EH (cell line): ENCODE measurements at places on chromosomes 6 and 20.
A peak's percentile ranks its signal among the peaks of the same experiment; 100 is the strongest.

DNA sequence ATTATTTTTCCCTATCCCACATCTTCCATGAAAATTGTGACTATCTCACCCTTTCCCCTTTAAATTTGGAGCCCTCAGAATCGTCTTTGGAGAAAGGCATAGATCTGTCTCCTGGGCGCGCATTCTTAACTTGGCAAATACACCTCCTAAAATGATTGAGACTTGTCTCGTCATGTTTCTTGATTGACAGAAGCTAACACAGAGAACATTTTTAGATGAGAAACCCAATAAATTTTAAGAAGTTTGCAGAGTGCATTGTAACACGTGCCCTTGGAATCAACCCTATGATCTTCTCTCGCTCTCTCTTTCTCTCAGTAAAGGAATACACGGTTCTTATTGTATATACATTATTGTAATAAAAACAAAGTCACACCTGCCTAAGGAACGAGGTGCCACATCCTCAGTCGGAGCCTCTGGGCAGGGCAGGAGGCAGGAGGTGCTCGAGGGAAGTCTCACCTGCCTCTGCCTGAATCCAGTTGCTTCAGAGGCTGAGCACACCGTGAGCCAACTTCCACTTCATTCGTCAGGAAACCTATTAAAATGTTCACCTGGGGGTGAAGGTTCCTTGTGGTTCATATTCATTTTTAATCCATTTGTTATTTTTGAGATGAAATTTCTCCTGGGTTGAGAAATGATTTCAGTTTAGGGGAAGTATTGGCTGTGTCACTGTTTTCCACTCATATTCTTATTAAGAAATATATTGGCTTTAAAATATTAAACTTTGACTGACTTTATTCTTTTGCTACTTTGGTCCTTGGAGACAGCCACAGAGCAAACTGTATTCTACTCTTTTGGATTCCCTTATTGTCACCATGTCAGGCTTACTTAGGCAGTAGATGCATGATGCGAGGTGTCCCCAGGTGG lies 90.5 kb upstream of the THBS2 start:
- no peak for DNase-seq

DNA sequence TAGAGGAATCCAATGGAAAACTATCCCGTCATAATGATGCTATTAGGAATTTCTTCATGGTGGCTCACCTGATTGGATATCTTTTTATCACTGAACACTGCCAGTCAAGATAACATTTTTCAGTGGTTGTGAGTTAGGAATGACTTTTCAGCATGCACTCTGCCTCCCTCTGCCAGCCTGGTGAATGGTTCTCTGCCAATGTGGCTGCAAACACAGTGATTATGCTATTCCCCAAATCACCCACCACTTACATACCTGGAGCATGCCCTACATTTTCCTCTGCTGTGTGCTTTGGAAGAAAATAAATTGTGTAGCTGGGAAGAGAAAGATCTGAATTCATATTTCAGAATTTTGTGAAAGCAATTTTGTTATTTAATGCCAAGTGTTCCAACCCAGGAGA lies 102.6 kb upstream of the LAMP5 start:
- DNase-seq: no peak

DNA sequence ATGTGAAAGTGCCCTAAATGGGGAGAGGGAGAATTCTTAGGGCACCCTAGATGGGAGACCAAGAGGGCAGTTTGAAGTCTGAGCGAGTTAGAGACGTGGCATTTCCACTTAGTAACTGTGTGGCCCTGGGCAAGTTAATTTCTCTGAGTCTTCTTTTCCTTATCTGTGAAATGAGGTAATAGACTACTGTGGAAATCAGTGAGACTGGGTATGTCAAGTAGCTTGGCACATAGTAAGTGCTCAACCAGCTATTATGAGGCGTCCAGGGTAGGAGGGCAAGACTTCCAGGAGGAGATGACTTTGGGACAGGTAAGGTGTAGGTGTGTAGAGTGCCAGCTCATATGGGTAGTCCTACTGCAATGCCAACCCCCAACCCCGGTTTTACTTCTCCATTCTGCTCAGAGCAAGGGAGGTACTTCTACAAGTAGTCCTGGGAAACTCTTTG lies 770 bp downstream of the KIF3B start:
- DNase-seq: peak; percentile 16

DNA sequence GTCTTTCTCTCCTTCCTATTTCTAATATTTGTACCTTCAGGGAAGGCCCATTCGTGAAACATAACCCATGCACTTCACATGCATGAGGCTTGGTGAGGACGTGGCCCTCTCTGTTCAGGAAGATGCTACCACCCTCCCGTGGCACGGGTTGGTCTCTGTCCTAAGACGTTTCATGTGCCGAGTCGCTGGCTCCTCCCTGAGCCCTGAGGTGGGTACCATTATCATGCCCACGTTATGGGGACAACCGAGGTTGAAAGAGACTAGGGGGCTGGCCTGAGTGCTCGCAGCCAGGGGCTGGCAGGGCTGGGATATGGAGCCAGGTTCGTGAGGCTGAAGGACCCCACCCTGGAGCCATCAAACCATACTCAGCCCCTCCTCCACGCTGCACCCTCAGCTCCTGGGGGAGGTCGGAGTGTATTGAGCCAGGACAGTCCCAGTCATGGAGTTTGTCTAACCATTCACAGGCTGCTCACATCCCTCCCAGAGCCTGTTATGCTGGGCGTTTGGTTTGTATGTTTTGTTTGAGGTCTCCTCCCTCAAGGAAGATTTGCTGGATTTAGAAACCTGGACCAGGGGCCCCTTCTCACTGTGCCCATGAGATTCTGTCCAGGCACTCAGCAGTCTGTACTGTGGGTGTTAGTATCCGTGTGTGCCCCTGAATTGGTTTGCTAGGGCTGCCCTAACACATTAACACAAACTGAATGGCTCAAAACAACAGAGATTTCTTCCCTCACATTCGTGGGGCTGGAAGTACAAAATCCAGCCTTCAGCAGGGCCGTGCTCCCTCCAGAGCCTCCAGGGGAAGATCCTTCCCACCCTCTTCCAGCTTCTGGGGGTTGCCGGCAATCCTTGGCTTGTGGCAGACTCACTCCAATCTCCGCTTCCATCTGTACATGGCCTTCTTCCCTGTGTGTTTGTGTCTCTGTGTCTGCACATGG lies 88.3 kb downstream of the ANKRD60 start:
- no peak for DNase-seq

GRCh38 chr6:159715605-159716004 lies 11.7 kb upstream of the WTAP start:
- DNase-seq: no peak
